ENCODE measurements at places on chromosomes 5 and 9.

GRCh38 chr5:1686016-1686802 is 113.4 kb downstream of the MRPL36 start:
- DNase-seq: no peak

DNA sequence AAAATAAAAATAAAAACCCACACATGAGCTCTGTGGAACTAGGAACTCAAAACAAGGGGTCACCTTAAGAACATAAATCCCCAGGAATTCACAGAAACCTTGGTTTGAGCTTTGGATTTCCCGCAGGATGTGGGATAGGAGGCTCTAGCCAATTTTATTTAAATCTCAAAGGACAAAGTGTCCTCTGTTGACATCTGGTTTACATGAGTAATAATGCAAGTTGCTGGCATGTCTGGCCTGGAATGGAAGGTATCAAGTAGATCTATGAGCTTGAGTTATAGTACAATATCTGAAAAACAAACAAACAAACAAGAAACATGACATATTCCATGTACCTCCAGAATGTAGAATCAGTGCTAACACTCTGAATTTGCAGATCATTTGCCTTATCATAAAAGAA is 94.2 kb upstream of the SLIT3 start:
- DNase-seq: no peak

DNA sequence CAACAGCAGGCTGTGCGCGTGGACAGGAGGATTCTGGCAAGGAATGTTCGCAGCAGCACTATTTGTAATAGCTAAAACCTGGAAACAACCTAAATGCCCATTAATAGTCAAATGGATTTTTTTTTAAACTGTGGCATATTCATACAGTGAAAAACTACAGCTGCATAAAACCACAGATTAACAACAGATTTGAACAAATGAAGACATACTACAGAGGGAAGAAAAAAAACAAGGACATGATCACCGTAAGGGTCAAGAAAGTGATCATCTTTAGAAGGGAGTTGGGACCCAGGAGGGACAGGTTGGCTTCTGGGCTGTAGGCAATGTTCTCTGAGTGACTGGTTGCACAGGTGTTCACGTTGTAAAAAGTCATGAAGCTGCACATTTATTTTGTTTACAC is 1.2 kb upstream of the TMOD1 start:
- no peak for DNase-seq

DNA sequence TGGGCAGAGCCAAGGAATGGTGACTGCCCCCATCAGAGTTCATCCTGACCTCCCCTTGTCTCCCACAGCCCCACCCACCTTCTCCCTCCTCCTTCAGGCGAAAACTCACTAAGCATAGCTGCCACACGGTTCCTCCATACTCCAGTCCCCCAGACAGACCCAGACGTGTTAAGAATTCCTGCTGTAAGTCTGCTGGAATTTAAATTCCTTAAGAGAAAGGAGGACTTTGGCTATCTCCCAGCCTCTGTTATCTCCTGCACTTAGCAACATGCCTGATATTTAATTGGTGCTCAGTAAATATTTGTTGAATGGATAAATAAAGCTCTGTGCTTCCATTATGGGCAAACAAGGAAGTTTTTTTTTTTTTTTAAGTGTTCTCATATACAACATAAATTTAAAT is 213.7 kb downstream of the RFK start:
- DNase-seq: no peak

DNA sequence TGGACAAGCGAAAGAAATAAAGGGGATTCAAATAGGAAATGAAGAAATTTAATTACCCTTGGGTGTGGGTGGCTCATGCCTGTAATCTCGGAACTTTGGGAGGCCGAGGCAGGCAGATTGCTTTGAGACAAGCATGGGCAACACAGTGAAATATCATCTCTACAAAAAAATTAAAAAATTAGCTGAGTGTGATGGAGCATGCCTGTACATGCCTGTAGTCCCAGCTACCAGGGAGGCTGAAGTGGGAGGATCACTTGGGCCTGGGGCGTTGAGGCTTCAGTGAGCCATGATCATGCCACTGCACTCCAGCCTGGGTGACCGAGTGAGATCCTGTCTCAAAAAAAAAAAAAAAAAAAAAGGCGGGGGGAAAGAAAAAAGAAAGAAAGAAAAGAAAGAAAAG is 4.0 kb upstream of the RCL1 start:
- DNase-seq: no peak

- DNase-seq: no peak
These were observed 584.0 kb downstream of the CHSY3 start for GRCh38 chr5:130488252-130488651.

GRCh38 chr5:5181650-5182324 is 41.7 kb downstream of the ADAMTS16 start:
- DNase-seq: no peak

GRCh38 chr9:18865542-18865941 is 167.5 kb downstream of the SAXO1 start:
- no peak for DNase-seq

DNA sequence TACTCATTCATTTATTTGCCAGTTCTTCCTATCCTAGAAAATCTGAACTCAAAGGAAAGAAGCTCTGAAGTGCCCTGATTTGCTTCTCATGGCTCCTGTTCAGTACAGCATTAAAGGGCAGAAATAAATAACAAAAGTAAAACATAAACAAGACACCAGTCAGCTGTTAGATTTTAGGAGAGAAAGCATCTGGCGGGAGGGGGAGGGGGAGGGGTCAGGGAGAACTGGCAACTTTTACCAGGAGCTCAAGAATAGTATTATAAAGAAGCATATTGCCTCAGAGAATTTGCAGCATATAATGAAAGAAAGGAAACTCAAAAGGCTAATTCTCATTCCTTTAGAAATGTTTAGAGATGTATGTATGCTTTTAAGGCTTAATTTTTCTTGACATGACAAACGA is 68.1 kb downstream of the SEMA6A start:
- DNase-seq: no peak

- no peak for DNase-seq
These were observed 10.5 kb downstream of the LURAP1L start for GRCh38 chr9:12785260-12785770.

- DNase-seq: no peak
These were observed 440.0 kb downstream of the SEMA5A start for GRCh38 chr5:9105851-9106250.

DNA sequence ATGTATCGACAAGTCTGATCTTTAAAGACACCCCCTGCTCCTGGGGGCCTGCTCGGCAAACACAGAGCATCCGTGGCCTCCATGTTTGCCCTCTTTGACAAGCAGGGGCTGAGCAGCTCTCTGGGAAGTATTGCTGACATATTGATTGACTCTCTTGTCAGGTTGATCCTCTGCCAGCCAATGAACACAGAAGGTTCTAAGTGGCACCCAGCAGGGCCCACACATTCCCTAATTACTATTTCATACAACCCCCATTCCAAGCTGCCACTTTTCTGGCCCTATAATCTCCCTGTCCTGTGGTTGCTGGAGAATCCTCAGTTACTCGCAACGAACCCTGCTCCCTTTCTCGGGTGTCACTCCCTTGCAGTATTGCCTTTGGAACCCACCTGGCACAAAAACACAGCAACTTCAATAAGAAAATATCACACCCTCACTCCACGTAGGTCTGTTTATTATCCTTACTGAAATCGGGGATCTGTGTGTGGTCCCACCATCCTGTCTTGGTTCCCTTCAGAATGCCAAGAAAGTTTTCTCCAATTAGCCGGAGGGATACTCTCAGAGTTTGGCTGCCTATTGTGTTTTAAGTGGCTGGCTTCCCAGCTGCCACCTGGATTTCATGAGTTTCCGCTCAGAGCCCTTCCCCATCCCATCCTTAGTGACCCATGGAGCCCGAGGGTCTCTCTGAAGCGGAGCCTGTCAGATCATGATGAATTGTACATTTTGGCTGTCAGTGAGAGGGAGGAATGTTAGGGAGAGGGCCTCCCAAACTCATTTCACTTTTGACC is 249.0 kb upstream of the WWC1 start:
- no peak for DNase-seq

DNA sequence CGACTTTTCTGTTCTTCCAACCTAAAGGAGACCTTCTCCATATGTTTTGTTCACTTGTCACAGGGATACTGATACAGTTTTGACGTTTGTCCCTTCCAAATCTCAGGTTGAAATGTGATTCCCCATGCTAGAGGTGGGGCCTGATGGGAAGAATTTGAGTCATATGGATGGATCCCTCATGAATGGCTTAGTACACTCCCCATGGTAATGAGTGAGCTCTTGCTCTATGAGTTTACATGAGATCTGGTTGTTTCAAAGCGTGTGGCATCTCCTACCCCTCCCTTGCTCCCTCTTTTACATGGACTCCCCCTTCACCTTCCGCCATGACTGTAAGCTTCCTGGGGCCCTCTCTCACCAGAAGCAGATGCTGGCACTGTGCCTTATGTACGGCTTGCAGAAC is 6.9 kb downstream of the PIP5K1B start:
- DNase-seq: no peak

- no peak for DNase-seq
These were observed 32.1 kb upstream of the MSANTD3 start for GRCh38 chr9:100394816-100395215.

DNA sequence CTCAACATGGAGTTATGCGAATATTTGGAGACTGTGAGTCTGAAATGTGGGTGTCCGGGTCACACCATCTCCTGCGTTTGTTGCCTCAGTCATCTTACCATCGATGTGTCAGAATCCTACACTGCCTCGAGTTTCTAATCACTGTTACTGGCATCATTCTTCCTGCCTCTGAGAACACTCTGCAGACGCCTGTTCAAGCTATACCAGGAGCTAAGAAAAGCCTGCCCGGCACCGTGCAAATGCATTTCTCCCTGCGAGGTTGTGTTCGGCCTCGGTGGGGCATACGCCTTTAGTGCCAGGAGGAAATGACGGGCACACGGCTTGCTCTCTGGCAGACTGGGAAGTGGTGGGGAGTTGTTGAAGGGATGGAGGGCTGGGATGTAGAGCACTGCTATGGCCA is 31.2 kb upstream of the SLC25A51 start:
- DNase-seq: no peak

DNA sequence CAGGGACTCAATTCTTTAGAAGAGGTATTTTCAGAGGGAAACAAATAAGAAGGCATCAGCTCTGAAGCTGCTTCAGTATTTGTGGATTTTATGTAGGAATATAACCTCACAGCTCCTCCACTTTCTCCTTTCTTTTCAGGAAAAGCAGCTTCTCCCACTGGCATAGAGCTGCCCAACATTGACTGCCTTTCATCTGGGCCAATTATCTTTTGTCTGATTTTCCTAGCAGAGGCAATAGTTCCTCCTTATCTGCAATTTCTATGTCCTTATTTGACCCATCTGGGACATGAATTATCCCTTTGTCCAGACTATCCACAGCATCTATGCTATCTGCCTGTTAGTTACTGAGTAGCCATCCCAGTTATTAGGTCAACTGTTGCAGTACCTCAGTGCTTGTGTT is 1671.2 kb upstream of the ACO1 start:
- no peak for DNase-seq

- DNase-seq: no peak
These were observed at the start of gene PCDHA12 for GRCh38 chr5:140875085-140876065. PCDHA12 (plus strand) TSS chr5:140875308; CDS start chr5:140875473, 165 bp downstream.

DNA sequence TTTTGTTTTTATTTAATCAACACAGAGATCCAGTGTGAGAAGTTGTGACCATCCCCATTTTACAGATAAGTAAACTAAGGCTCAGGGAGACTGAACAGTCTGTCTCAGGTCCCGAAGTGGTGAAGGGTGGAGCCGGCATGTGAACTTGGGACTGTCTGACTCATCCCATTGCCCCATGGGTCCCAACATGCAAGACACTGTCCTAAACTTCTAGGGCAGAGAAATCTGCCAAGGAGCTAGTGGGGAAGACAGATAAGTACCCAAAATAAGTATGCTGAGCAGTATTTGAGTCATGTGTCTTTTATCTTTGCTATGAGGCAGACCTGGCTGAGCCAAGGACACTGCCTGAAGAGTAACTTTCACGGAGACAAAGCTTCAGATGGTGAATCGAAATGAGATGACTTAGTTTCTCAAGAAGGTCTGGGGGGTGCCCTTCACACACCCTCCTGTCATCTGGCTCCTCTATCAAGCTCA is 64.3 kb upstream of the SLC25A51 start:
- DNase-seq: no peak

DNA sequence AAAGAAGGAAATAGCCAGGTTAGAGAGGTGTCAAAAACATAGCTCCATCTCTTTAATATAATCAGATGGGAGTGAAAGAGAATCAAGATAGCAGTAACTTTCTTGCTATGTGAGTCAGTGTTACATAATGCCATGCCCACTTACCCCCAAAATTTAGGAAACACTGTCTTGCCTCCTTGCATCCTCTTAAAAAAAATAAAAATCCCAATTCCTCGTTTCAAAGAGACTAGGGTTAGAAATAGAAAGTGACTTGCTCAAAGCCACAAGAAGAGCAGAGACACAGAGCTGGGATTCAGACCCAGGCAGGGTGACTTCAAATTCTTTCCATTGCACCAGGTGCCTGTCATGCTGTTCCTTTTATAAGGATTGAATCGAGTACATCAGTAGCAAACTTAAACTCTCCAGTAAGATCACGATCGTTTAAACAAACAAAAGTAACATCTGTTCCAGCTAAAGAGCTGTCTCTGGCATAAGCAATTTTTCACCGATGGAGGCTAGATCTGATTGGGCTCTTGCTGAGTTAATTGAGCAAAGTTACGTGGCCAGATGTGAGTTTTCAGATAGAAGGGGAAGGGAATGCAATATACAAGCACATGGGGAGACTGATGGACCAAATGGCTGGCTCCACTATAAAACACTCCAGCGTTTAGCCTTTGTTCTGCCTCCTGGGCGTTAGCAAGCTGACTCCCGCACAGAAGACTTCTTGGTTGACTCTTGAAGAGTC is 176.9 kb downstream of the PALM2AKAP2 start:
- no peak for DNase-seq

GRCh38 chr9:28563291-28563934 is 990.1 kb upstream of the C9orf72 start:
- no peak for DNase-seq

- no peak for DNase-seq
These were observed 35.2 kb upstream of the PLEKHG4B start for GRCh38 chr5:56561-57290.

DNA sequence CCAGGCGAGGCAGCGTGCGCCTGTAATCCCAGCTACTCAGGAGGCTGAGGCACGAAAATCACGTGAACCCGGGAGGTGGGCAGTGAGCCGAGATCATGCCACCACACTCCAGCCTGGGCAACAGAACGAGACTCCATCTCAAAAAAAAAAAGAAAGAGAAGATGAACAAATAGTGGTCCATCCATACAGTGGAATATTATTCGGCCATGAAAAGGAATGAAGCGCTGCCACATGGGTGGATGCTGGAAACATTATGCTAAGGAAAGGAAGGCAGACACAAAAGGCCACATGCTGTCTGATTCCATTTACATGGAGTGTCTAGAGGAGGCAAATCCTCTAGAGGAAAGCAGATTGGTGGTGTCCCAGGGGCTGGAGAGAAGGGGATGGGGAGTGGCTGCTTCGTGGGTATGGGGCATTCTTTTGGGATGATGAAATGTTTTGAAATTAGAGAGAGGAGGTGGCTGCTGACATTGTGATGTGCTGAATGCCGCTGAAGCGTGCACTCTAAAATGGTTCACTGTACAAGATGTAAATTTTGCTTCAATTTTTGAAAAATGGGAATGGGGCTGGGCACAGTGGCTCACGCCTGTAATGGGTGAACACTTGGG is 17.0 kb downstream of the PLPP7 start:
- DNase-seq: no peak

All from CD4-positive, alpha-beta T cell (primary cell).